Activated CD4-positive, alpha-beta memory T cell treated with anti-CD3 and anti-CD28 coated beads, Interleukin-2, amount 10 ng/mL, durations not matched to agents 7 days and 5 days (primary cell): ENCODE measurements at places on chromosomes 2 and 18. TPM values are rescaled to one million over a fixed set of nuclear protein-coding genes. Genes with fewer than 3 reads are reported as not detected.

GRCh38 chr2:10712185-10712809 is 9.1 kb upstream of the ATP6V1C2 start:
- no peaks in the 10 kb centered on the region for H3K36me3 ChIP-seq
- no peak overlapping the region for H3K27ac ChIP-seq
- H3K4me3 ChIP-seq: no peak overlapping the region
- peaks cover 31% of the 10 kb centered on the region for H3K27me3 ChIP-seq
- DNase-seq: no peak

- peak overlapping the region; percentile 79 for H3K27ac ChIP-seq
- H3K27me3 ChIP-seq: peaks cover 11% of the 10 kb centered on the region
- peak overlapping the region; percentile 75 for H3K4me3 ChIP-seq
- H3K36me3 ChIP-seq: peaks cover 39% of the 10 kb centered on the region
These were observed 1.4 kb downstream of the LBH start for GRCh38 chr2:30232801-30233130.

DNA sequence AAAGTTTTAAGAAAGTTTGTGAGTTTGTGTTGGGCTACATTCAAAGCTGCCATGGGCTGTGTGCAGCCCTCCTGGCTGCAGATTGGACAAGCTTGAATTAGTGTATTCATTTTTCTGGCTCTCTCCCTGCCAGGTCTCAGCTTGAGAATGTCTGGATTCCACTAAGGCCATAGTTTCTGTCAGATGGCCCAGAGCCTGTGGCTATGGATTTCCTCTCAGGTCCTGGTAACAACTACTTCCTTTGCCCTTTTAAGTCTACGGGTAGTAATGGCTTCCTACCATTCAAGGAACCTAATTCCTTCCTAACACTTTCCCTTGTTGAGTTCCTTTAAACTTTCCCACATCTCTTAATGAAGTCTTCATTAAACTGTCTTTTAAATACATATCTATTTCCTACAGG is 24.3 kb upstream of the PSMD14 start:
- H3K27me3 ChIP-seq: peaks cover 39% of the 10 kb centered on the region
- H3K4me3 ChIP-seq: no peak overlapping the region

DNA sequence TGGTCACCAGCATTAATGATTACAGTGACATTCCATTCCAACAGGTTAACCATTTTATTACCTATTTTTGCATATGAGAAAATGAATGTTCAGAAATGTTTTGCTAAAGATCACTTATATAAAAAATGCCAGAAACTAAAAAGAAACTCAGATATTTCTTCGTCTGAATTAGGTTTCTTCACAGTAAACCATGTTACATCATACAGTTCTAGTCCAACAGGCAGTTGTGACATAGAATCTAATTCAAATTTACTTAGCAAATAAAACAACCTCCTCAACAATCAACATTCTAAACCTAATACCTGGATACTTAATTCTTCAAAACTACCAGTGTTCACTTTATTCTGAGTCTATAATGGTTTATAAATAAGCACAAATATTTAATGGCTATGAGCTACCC is 416.3 kb upstream of the LRRTM4 start:
- DNase-seq: no peak
- no peak overlapping the region for H3K27ac ChIP-seq
- H3K27me3 ChIP-seq: no peaks in the 10 kb centered on the region

DNA sequence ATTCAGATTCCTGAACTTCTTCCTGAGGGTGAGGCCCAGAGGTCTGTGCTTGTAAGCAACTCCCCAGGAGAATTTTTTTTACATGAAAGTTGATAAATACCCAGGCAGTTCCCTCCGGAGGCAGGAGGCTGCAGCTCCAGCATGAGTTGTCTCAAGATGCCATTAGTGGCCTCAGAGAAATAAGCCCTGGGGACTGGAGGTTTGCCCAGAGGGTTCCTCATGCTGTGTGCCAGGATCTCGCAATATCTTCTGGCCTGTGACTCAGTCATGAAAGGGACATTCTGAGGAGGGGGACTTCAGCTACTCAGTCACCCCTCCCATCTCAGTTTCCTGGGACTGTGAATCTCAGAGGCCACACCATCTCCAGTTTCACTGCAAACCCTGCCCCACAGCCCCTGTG is 49.9 kb downstream of the LYPD1 start:
- H3K4me3 ChIP-seq: no peak overlapping the region
- no peak for DNase-seq
- H3K27me3 ChIP-seq: no peaks in the 10 kb centered on the region
- no peaks in the 10 kb centered on the region for H3K4me1 ChIP-seq

Gene RIT2
- total RNA-seq: not detected

Gene HAT1
- total RNA-seq: 59.5 TPM

Gene DYSF
- not detected for total RNA-seq

Gene LRRC30
- total RNA-seq: not detected
